NB4 (cell line): ENCODE measurements at places on chromosomes 1 and 21.
A peak's percentile ranks its signal among the peaks of the same experiment; 100 is the strongest.

DNA sequence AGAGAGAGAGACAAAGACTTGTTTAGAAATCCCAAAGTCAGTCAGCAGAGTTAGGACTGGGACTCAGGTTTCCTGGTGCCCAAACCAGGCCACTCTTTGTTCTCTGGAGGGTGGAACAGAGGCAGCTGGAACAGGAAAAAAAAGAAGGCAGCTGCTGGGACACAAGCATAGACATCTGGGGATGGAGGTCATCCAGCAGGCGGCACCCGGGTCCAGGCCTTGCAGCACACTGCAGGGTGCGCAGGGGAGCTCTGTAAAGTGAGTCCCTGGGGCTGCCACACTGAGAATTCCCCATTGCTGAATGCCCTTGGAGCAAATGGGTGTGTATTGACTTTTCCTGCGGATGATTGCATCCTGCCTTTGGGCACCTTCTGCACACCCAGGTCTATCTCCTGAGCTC is 222.9 kb upstream of the CSF3R start:
- DNase-seq = peak; percentile 42

DNA sequence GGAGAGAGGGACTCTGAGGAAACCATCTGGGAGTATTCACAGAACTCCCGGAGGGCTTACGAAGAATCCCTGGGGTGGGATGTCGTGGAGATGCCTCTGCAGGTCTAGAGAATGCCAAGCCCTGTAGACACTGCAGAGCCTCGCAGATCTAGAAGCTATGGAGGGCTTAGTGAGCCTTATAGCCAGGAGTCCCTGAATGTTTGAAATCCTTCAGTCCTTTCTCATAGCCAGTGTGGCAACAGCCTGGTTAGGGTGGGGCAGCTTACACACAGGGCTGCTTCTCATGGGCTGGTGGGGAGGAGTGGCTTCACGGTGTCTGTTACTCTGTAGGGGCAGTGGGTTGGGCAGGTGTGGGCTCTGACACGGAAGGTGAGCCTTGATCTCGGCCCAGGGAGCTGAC is 44.2 kb upstream of the KDM4A start:
- DNase-seq = no peak

GRCh38 chr1:167542109-167543032 is 11.2 kb downstream of the CREG1 start:
- DNase-seq = no peak

DNA sequence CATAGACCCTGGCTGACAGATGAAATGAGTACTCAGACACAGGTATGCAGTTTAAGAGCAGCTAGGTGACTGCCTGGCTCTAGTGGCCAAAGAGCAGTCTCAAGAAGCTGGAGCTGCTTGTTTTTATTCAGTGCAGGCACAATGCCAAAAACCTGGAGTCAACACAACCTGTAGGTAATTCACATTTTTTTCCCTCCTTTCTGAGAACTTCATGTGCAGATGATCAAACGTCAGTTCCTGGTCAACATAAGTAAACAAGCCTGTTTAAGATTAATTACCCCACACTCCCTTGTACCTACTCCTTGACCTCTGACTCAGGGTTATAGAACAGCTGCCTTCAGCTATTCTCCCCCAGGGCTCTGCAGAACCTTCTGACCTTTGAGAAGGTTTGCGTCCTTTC is 17.3 kb upstream of the ACADM start:
- DNase-seq = no peak

- DNase-seq = no peak
Observed at GRCh38 chr21:40680311-40680710, 166.6 kb downstream of the DSCAM start.

DNA sequence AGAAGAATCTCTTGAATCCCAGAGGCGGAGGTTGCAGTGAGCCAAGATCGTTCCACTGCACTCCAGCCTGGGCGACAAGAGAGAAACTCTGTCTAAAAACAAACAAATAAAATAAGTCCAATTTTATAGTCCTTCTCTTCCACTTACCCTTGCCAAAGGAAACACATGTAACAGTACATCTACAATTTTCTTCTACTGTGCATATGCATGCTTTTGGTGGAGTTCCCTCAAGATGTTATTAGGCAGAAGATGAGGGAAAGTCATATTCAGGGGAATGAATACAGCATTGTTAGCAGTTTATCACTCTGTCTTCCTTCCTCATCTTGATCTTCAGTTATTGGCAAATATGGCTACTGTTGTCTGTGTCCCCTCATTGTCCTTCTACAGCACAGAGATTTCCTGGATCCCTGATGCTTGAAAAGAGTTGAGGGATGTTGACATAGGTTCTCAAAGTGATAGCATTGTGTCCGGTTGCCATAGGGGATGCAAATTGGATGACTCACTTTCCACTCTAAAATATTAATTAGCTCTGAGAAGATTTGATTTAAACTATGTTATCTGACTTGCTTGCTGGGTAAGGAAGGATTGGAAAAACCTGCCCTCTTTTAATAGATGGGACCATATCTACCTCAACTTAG is 1173.6 kb downstream of the KCNT2 start:
- DNase-seq = no peak

GRCh38 chr1:97743129-97743528 is 177.7 kb downstream of the DPYD start:
- DNase-seq = no peak

DNA sequence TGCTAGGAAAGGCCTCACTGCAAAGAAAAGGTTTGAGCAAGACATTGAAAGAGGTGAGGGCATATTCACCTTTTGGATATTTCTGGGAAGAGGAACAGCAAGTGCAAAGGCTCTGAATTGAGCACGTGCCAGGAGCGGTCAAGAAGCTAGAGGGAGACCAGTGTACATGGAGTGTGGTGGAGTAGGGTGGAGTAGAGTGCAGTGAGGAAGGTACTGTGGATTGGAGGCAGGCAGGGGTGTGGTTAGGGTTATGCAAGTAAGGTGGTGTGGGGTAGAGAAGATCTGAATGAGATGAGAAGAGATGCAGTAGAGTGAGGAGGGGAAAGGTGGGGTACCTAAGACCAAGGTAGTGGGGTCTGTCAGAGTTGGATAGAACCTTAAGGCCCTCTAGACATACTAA is 119.6 kb downstream of the OMA1 start:
- no peak for DNase-seq

GRCh38 chr1:33254491-33254890 is 1.8 kb upstream of the ZNF362 start:
- DNase-seq = no peak

GRCh38 chr1:58781541-58782177 is 2.2 kb downstream of the JUN start:
- peak; percentile 75 for DNase-seq

- DNase-seq = no peak
Observed at GRCh38 chr1:46689356-46689755, 17.7 kb downstream of the TEX38 start.

- DNase-seq = no peak
Observed at GRCh38 chr1:219323426-219323825, 149.7 kb downstream of the LYPLAL1 start.

- DNase-seq = no peak
Observed at GRCh38 chr1:196654271-196654670, 2.4 kb downstream of the CFH start.

- DNase-seq = no peak
Observed at GRCh38 chr1:41783189-41783639, 135.5 kb downstream of the HIVEP3 start.

- peak; percentile 40 for DNase-seq
Observed at GRCh38 chr1:1168451-1169411, 4.9 kb upstream of the TTLL10 start.

GRCh38 chr21:31410499-31411131 is 66.6 kb upstream of the TIAM1 start:
- no peak for DNase-seq

DNA sequence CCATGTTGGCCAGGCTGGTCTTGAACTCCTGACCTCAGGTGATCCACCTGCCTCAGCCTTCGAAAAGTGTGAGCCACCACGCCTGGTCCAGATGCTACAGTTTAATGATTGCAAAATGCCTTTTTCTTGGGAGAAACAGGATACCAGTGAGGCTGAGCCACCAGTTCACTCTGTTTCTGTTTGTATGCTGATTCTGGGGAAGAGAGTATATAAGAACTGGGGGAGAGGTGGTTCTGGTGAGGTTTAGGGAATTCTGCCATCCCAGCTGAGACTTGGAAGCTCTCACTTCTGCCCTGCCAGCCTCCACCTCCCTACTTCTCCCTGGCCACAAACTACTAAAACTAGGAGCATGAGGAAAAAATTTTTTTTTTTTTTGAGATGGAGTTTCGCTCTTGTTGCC is 8.1 kb upstream of the PMF1 start:
- DNase-seq = no peak

GRCh38 chr1:229161740-229162139 is 109.2 kb upstream of the RAB4A start:
- no peak for DNase-seq

DNA sequence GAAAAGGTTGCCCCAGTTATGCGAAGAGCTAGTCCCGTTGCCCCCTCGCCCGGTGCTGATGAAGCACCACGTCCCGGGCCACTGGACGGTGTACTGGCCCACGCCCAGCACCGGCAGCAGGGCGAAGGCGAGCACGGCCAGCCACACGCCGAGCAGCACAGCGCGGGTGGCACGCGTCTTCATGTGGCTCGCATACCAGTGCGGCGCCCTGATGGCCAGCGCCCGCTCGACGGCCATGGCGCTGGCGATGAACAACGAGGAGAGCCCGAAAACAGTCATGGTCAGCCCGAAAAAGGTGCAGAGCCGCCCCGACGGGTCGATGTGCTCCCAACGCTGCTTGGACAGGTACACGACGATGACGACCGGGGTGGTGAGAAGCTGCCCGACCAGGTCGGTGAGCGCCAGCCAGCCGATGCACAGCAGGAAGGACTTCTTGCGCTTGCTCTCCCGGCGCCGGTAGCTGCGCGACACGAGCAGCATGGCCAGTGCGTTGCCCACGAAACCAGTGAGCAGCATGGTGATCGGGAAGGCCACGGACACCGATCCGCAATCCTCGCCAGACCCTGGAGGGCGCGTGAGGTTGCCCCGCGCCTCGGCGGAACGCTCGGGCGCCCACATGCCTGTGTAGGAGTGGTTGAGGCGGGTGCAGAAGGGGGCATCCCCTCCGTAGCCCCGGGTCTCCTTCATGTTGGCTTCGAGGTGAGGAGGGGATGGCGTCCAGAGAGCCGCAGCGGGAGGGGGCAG is 553 bp downstream of the PTGER3 start:
- DNase-seq = no peak

GRCh38 chr1:153573351-153573750 is 7.7 kb upstream of the S100A2 start:
- peak; percentile 57 for DNase-seq

GRCh38 chr1:8134546-8135235 is 108.6 kb upstream of the ERRFI1 start:
- DNase-seq = no peak

GRCh38 chr1:40153073-40153770 is 8.0 kb upstream of the RLF start:
- DNase-seq = peak; percentile 77

DNA sequence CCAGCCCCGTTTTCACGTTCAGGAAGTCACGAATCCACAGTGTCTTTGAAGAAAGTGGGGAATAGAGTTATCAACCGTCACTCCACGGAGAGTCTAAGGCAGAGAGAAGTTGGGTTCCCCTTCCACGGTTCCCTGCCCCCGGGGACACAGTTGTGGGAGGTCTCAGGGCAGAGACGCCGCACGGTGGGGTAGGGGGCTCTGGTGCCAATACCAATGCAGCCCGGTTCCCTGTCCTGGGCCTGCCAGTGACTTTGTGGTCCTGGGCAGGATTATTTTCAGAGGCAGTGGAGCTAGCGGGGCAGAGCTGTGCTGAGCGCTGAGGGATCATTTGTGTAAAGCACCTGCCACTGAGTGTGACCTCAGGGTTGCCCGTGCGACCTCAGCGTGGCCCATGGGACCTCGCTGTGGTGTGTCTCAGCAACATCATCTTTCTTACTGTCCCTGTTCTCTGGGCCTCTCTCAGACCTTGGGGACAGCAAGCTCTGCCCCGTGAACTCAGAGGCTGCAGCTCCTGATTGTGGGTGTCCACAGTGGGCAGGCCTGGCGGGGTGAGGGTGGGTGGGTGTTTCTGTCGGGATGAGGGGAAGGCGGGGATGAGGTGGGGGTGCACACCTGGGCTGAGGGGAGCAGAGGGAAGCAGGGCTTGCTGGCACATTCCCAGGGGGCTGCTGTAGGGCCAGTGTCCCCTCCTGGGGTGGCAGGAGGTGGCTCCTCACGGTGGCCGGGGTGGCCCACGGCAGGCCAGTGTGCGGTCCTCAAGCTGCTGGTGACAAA is 65.2 kb downstream of the AGPAT3 start:
- no peak for DNase-seq

DNA sequence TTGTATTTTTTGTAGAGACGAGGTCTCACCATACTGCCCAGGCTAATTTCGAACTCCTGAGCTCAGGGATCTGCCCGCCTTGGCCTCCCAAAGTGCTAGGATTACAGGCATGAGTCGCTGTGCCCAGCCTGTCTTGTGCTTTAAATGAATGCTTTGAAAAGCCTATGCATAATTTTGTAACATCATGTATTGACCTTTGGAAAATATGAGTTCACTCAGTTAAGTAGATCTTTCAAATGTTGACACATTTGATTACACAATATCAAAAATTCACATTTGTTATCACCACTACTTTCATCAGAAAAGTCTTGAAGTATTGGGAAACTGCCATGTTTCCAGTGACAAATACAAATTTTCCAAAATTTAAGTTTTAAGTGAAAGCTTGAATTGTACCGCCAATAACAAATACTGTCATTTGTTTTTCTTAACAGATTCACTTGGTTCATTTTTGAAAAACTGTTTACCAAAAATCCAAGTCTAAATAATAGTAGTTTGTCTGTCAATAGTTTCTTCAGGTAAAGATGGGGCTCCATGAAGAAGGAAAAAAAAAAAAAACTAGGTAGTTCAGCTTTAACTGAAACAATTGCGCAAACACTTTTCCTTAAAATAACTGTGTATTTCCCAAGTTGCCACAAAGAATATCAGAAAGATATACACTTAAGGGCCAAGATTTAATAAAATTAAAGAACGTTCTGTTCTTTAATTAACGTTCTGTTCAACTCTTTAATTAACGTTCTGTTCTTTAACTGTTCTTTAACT is 233.2 kb upstream of the NR5A2 start:
- no peak for DNase-seq

DNA sequence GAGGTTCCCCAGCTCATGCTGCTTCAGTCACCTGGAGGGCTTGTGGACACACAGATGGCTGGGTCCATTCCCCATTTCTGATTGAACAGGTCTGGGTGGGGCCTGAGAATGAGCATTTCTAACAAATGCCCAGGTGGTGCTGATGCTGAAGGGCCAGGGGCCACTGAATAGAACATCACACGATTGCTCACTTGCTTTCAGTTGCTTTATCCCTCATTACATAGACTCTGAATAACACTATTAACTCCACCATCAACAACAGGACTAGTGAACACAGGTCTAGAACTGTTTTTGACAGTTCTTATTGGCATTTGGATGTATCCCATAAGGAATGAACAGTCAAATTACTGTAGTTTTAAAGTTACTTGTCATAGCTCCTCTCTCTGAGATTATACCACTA is 12.1 kb downstream of the TRAPPC10 start:
- no peak for DNase-seq

- DNase-seq = peak; percentile 10
Observed at GRCh38 chr1:24567792-24568388, 12.0 kb downstream of the NCMAP start.

- no peak for DNase-seq
Observed at GRCh38 chr1:204909109-204909508, 38.4 kb downstream of the NFASC start.

GRCh38 chr1:53944469-53945182 is 873 bp downstream of the IFT25 start:
- no peak for DNase-seq
